Breast epithelium (tissue), 4 donors: ENCODE measurements at places on chromosomes 1 and 21. TPM values are rescaled to one million over a fixed set of nuclear protein-coding genes. Genes with fewer than 3 reads are reported as not detected.
A peak's percentile ranks its signal among the peaks of the same experiment; 100 is the strongest.

GRCh38 chr1:112262316-112262715 is 133.7 kb upstream of the CTTNBP2NL start:
- H3K27ac ChIP-seq = no peak overlapping the region
- no peaks in the 10 kb centered on the region for H3K4me1 ChIP-seq
- no peaks in the 10 kb centered on the region for H3K27me3 ChIP-seq
- H3K4me3 ChIP-seq = no peak overlapping the region
- no peak for DNase-seq

AKR7A3 gene
- 5.1 TPM for total RNA-seq

- peaks cover 25% of the 10 kb centered on the region for H3K4me1 ChIP-seq
- no peak for DNase-seq
- peak overlapping the region; percentile 94 for H3K4me3 ChIP-seq
- H3K27me3 ChIP-seq = no peaks in the 10 kb centered on the region
- no peaks in the 10 kb centered on the region for H3K36me3 ChIP-seq
These were observed 2.3 kb downstream of the EVA1C start for GRCh38 chr21:32414579-32415358.

CEP104 gene
- 30.5 TPM for total RNA-seq

DNA sequence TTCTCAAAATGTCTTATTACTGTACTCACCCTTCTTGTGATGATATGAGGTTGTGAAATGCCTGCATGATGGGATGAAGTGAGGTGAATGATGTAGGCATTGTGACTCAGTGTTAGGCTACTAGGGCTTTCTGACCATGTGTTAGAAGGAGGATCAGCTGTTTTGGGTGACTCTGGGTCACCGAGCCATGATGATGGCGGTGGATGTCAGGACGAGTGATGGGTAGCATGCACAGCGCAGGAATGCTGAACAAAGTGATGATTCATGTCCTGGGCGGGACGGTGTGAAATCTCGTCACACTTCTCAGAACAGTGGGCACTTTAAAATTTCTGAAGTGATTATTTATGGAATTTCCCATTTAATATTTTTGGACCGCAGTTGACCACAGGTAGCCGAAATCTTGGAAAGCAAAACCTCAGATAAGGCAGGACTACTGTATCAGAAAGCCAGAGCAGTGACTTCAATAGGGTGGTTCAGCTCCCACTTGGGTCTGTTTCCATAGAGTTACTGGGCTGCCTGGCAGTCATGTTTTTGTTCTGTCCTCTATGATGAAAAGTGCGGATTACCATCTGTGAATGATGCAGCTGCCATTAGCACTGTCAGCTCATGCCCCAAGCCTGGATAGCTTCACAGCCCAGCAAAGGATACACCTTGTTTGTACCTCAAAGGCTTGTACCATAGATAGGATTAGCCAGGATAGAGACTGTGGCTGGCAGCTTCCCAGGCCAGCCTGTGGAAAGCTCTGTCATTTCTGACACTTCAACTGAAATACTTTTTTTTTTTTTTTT is 26.6 kb downstream of the IL6R start:
- H3K27me3 ChIP-seq = no peaks in the 10 kb centered on the region
- H3K4me3 ChIP-seq = no peak overlapping the region
- no peak for DNase-seq
- H3K36me3 ChIP-seq = no peaks in the 10 kb centered on the region
- H3K27ac ChIP-seq = no peak overlapping the region
